Uterus (tissue), 4 donors: ENCODE measurements at places on chromosomes 12 and 14.
A peak's percentile ranks its signal among the peaks of the same experiment; 100 is the strongest.

DNA sequence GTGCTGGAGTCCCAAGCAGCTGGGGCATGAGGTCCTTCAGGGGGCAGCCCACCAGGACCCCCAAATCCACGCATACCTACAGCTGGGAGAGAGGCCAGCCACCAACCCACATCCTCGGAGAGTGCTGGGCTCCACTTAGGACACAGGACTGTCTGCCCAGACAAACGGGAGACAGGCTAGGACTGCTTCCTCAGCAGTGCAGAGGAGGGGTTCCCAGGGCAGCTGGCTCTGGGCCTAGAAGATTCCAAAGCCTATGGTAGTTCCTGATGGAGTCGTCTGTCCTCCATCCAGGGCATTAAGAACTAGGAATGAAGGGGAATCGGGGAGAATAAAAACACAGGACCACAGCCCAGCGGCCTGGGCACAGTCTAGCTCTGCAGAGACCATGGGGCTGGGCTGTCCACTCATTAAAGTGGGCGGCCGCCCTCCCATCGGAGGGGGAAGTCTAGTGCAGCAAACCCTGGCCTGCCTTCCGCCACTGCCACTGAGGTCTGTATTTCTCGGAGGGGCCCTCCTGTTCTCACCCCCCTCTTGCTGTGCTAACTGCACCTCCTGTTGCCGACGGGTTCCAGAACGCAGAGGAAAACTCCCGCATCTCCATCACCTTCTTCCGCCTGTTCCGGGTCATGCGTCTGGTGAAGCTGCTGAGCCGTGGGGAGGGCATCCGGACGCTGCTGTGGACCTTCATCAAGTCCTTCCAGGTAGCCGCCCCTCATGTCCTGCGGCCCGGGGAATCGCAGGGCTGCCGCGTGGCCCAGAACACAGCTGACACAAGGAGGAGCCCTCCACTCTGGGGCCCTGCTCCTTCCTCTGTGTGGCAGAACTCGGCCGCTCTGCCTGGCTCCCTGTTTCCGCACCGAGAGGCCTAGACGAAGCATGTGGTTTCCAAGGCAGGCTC is 143.5 kb upstream of the FKBP4 start:
- DNase-seq: no peak

- no peak for DNase-seq
Measured at GRCh38 chr12:40207551-40207950, 17.2 kb upstream of the LRRK2 start.

DNA sequence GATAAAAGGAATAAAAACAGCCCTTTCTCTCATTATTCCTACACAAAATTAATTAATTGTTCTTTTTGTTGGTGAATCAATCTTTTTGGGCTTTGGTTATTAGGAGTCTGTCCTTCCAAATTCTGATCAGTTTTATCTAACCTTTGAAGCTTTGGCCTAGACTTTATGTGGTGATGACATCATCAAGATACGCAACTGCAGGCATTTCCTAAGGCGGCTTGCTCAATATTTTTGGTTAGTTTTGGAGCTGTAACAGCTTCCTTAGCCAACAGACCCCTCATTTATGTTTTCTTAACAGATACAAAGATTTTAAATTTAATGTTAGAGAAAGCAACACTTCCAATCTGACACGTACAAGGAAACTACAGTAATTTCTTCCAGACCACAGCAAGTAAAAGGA is 87.8 kb upstream of the PDE3A start:
- no peak for DNase-seq

DNA sequence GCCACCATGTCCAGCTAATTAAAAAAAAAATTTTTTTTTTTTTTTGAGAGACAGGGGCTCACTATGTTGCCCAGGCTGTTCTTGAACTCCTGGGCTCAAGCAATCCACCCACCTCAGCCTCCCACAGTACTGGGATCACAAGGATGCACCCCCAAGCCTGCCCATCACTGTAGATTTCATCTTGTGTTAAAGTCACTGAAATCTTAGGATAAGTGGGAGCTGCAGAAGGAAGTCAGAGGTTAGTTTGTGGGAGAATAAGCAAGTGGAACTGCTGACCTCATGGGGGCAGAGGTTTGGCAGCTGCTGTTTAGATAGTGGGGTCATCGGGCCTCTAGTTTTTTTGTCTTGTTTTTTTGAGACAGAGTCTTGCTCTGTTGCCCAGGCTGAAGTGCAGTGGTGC is 59.7 kb upstream of the MAX start:
- no peak for DNase-seq

DNA sequence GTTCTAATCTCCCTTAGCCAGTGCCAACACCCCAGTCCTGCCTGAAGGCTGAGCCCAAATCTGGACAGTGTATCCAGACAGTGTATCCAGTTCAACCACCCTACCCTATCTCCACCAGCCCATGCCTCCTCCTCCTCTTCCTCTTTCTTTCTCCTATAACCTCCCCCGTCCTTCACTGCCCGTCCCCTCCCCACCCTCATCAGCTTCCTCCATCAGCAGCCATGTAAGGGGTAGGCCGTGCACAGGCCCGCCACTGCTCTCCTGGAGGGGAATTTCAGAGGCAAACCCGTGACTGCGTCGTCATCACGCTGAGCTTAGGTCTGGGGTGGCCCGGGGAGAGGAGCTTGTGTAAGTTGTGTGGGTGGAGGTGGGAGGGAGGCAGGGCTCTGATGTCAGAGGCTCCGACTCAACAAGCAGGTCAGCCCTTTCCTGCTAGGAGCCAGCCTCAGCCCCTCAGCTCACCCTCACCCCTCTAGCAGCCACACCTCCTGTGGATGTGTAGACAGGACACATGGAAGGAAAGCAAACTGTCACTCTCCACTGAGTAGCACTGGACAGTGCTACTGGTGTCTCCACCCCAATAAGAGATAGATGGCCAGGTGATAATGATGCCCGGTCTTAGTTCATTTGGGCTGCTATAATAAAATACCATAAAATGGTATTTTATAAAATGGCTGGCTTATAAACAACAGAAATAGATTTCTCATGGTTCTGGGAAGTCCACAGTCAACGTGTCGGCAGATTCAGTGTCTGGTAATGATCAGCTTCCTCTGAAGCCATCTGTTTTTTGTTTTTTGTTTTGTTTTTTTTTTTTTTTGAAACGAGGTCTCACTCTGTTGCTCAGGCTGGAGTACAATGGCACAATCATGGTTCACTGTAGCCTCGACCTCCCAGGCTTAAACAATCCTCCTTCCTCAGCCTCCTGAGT is 50.5 kb downstream of the IRF2BPL start:
- DNase-seq: peak; percentile 83

- no peak for DNase-seq
Measured at GRCh38 chr12:70078161-70078560, 165.1 kb upstream of the CNOT2 start.

DNA sequence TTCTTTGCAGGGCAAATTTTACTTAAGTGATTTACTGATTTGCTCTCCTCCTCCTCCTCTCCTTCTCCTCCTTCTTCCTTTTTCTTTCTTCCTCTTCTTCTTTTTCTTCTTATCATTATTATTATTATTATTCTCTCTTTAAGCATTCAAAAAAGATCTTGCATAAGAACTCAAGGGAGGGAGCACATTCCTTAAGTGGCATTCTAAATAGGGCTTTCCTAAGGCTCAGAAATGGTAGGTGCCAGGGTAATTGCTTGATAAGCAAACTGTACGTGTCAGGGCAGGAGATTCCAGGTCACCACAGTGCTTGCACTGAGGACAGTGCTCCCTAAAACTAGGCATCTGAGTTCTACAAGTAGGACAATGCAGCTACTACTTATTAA is 92.4 kb downstream of the SPTSSA start:
- no peak for DNase-seq

GRCh38 chr14:58488550-58488949 is 61.0 kb downstream of the KIAA0586 start:
- no peak for DNase-seq

DNA sequence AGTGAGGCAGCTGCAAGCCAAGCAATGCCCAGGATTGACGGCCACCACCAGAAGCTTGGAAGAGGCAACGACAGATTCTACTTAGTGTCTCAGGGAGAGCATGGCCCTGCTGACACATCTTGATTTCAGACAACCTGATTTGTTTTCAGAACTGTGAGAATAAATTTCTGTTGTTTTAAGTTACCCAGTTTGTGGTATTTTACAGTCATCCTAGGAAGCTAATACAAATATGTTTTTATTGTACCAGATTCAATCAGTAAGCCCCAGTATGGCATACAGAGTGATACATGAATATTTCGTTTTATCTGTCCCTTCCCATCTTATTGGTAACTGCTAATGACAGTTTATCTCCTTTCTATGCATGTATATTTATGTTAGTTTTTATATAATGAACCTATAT is 62.3 kb downstream of the SAMD4A start:
- no peak for DNase-seq

DNA sequence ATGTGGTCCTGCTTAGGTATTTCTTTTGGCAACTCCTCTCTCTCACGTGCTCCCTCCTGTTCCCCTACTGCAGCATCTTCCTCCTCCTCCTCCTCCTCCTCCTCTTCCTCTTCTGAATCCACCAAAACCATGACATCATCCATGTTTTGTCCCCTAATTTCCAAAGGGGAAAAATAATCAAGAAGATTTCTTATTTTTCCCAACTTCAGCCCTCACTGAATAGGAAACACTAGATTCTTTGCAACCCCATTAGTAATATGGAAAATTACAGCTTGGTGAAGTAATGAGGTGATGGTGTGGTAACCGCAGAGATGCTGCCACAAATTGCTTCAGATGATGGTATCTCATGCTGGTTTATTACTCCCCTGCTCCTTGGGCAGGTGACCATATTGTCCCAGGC is 7.5 kb upstream of the WSB2 start:
- no peak for DNase-seq

- DNase-seq: no peak
Measured at GRCh38 chr14:72970058-72970630, 43.9 kb downstream of the DCAF4 start.

- DNase-seq: no peak
Measured at GRCh38 chr14:35534208-35534872, 376 bp downstream of the INSM2 start.

GRCh38 chr14:56585461-56586084 is 6.0 kb downstream of the TMEM260 start:
- no peak for DNase-seq

DNA sequence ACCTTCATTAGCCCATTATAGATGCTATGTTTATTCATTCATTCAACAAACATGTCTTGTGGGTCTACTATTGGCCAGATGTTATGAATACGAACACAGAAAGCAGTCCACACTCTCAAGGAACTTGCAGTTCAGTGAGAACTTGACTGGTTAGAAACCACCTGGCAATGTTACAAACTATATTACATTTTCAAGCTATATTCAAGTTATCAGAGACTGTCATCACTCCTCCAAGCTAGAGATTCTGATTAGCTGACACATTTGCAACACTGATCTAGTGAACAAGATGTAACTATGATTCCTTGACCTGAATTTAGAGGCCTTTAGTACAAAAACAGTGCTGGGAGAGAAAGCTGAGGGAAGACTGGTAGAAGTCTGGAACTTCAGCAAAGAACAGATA is 170.7 kb upstream of the EEA1 start:
- DNase-seq: no peak

DNA sequence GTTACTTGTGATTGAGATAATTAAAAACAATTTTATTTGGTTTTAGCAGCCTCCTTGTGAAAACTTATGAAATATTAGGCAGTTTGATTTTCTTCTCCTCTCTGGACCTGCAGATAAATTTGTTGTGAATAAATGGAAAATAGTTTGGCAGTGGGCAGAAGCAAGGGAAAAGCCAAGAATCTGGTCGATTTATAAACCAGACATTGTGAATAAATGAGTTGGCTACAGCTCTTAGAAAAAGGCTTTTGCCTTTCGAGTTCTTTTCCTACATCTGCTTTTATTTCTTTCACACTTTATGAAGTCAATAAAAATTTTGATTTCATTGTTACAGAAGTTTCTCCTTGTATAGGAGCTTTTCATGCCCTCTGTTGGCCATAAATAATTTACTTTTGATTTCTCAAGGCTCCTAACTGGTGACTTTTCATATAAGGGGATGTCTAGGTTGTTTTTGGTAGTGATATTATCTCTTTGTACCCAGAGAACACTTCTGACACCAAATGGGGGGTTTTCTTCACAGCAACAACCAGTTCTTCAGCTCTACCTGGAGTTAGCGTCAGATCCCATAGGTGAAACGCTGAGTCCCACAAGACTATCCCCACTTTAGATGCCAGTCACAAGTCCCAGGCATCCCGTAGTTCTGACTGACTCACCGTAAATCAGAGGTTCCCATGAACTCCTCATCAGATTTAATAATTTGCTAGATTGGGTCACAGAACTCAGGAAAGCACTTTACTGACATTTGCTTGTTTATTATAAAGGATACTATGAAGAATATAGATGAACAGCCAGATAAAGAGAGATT is 136.5 kb upstream of the DNM1L start:
- DNase-seq: no peak

- DNase-seq: no peak
Measured at GRCh38 chr14:33930439-33930838, 20.4 kb downstream of the EGLN3 start.

- DNase-seq: peak; percentile 91
Measured at GRCh38 chr12:124428136-124428791, 133.4 kb downstream of the RFLNA start.

GRCh38 chr14:60775296-60775695 is 40.7 kb downstream of the MNAT1 start:
- DNase-seq: no peak

GRCh38 chr12:51994539-51994820 is 12.3 kb upstream of the TAMALIN start:
- no peak for DNase-seq

GRCh38 chr12:62751810-62752155 is 183.2 kb downstream of the PPM1H start:
- DNase-seq: no peak

DNA sequence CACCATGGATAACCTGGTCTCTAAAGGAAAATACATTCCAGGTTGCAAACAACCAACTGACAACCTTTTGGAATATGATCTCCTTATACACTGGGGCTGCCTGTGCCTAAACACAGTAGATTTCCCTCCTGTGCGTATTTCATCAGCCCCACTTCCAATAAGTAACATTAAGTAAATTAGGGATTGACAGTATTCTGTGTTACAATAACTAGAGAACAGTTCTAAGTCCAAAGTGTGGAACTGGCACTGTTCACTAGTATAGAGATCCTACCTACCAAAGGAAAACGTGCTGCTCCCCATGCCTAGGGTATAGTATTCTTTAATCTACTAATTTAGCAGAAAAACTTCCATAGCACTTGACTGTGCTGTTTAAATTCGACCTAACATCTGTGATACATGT is 82.8 kb downstream of the SLC38A1 start:
- DNase-seq: no peak

DNA sequence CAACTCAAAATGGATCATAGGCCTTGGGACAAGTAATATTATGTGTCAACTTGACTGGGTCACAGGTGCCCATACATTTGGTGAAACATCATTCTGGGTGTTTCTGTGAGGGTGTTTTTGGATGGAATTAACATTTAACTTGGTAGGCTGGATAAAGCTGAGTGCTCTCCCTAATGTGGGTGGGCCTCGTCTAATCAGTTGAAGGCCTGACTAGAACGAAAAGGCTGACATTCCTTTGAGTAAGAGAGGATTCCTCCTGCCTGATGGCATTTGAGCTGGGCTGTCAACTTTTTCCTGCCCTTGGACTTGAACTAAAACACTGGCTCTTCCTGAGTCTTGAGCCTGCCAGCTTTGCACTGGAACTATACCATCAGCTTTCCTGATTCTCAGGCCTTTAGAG is 93.4 kb upstream of the ESRRB start:
- no peak for DNase-seq

GRCh38 chr14:104788161-104788818 is 7.3 kb downstream of the AKT1 start:
- DNase-seq: no peak

GRCh38 chr14:40368314-40368713 is 936.1 kb upstream of the FBXO33 start:
- DNase-seq: no peak

GRCh38 chr12:85147331-85147730 is 111.2 kb downstream of the LRRIQ1 start:
- no peak for DNase-seq
